Cardiac fibroblast (primary cell): ENCODE measurements at places on chromosomes 16 and 17.

GRCh38 chr17:41539071-41539492 is 11.0 kb upstream of the KRT19 start:
- no peak for DNase-seq

GRCh38 chr17:63549946-63550816 is at the start of gene DCAF7:
DCAF7 (plus strand) TSS chr17:63550477; CDS start chr17:63550678, 201 bp downstream.
- peak; percentile 100 for DNase-seq

GRCh38 chr17:1709403-1709951 is 700 bp downstream of the TLCD2 start:
- no peak for DNase-seq

DNA sequence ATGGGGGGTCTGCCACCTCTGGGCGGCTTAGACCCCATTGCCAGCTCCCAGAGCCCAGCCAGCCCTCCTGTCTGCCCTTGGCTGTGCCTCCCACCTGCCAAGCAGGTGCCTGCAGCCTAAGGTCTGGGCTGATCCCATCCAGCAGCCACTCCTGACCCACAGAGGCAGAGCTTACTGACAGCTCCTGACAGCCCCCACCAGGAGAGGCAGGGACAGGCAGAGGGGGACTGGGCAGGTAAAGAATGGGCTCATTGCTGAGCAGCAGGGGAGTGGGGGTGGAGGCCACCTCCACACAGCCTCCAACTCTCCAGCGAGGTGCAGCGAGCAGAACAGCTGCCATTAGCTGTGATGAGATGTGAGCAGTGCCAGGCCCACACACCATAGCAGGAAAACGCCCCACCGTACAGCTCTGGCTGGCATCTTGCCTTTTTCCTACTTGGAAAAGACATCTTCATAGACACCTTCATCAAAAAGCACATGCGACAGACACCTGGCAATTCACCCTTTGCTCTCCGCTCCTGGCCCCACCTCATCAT is 164.4 kb downstream of the C16orf78 start:
- no peak for DNase-seq

- no peak for DNase-seq
Observed at GRCh38 chr17:72146371-72146770, 25.6 kb downstream of the SOX9 start.

DNA sequence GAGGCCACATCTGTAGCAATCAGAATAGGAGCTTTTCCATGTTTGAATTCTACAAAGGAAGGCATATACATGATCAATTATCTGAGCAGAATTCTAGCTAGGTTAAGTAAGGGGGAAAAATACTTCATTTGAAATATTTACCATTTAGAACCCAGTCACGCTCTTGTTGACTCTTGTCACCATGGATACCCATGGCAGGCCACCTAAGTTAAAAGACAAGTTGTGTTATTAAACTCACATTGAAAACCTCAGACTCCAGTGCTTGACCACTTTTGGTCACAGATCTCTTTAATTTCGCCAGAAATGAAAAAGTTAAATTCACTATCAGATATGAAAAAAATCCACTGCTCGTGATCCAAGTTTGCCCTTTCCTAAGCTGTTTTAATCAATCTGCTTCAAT is 4.1 kb downstream of the DDX5 start:
- no peak for DNase-seq

DNA sequence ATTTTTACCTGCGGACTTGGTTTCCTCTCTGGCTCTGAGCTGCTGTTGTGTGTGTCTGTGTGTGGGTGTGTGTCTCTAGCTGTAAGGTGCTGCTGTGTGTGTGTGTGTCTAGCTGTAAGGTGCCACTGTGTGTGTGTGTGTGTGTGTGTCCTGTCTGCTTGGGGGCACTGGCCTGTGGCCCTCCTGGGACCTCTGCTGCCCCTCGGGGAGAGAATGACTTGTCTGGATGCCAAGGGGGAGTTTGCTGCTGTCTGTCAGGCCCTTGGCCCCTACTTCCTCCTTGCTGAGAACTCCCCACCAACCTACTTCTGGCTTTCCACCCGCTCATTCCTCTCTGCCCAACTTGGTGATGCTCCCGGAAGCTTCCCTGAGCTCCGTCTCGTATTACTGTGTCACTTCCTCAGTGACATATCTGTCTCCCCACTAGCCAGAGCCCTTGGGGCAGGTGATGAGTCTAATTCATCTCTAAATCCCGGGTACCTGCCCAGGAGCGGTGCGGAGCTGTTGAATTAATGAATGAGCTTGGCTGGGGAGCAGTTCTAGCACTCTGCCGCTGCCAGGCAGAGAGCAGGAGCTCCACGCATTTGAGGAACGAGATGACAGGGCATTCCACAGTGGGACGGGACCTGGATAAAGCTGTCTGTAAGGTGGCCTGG is 3.5 kb upstream of the LASP1NB start:
- DNase-seq = no peak

- DNase-seq = no peak
Observed at GRCh38 chr17:15496735-15497670, 29.6 kb upstream of the CDRT4 start.

- DNase-seq = no peak
Observed at GRCh38 chr16:10383626-10384025, 2.2 kb upstream of the ATF7IP2 start.

DNA sequence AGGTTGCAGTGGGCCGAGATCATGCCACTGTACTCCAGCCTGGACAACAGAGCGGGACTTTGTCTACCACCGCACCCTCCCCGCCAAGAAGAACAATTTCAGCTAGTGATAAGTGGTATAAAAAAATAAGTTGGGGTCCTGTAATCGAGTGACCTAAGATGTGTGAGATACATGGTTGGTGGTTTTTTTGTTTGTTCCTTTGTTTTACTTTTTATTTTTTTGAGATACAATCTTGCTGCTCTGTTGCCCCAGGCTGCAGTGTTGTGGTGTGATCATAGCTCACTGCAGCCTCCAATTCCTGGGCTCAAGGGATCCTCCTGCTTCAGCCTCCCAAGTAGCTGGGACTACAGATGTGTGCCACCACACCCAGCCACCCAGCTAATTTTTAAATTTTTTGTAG is 58.7 kb downstream of the PITPNC1 start:
- DNase-seq = no peak

DNA sequence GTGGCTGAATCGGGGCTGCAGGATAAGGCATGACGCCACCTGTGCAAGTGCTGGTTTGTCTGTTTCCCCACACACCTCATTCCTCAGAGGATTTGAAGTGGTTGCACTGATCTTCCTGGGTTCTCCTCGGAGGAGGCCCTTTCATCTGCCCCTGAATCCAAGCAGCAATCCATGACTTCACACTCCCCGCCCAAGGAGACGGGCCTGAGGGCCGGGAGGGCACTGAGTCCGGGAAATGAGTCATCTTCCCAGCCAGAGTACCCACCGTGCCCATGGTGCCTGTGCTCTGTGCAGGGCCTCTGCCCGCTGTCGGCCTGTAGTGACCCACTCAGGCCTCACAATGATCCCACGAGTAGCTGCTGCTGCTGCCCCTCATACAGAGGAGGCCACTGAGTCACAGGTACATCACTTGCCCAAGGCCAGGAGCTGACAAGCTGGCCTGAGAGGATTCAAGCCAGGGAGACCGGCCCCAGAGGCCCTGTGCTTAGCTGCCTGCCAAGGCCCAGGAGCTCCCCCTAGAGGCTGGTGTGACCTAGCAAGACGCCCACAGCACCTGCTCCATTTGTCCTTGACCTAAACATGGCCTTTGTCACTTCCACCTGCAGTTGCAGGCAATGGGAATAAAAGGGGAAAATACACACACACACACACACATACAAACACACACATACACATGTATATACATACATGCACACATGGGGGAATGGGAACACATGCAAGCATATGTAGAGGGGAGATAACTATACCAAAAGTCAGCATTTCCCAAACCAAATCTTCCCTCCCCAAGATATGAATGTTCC is 240.0 kb downstream of the C16orf95 start:
- peak; percentile 78 for DNase-seq

DNA sequence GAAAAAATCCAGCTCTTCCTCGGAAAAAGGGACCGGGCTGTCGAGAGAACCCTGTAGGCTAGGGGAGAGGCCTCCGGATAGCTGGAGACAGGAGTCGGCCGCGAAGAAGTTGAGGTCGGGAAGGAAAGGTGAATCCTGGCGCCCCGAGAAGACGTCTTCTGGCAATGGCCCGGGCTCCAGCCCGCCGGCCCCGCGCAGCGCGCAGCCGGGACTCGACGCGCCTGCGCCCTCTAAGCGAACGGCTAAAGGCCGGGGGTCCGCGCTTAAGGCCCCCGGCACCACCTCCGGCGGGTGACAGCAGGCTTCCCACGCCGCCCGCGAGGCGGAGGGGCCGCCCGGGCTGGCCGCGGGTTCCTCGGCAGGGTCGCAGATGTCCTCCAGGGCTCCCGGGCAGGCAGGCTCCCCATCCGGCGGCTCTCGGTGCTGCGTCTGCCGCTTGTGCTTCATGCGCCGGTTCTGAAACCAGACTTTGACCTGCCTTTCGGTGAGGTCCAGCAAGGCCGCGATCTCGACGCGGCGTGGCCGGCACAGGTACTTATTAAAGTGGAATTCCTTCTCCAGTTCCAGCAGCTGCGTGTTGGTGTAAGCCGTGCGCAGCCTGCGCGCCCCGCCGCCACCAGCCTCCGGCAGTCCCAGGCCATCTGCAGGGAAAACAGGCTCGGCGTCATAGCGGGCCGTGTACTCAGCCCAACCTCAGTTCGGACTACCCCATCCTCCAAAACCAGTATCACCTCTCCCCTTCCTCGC is 1.6 kb downstream of the HOXB2 start:
- peak; percentile 63 for DNase-seq

GRCh38 chr16:22688463-22688862 is 125.5 kb upstream of the HS3ST2 start:
- DNase-seq = no peak

GRCh38 chr16:61929776-61930175 is 106.5 kb downstream of the CDH8 start:
- DNase-seq = no peak

DNA sequence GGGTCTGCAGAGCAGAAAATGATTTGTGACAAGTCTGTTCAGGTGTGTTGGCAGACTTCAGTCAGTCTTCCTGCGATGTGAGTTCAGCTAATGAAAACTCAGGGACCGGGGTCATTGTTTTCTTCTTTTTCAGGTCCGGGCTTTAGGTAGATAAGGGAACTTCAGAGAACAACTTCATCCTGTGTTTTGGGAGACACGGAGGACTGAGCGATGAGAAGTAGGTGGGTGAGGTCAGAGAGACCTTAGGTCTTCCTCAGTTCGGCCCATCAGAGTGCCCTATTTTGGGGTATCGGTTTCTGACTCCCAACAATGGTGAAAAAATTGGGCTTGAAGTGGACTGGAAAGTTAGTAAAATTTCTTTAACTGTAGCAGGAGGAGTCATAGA is 88.9 kb upstream of the ATF7IP2 start:
- DNase-seq = no peak
